Forelimb muscle (tissue), 1 donor: ENCODE measurements at places on chromosomes 1 and 21. TPM values are rescaled to one million over a fixed set of nuclear protein-coding genes. Genes with fewer than 3 reads are reported as not detected.
A peak's percentile ranks its signal among the peaks of the same experiment; 100 is the strongest.

The PLA2G4A gene
- 3.2 TPM for polyA plus RNA-seq

The MYOG gene
- polyA plus RNA-seq, result 442 TPM

The ZNF670 gene
- polyA plus RNA-seq, result 2.4 TPM

The FOXD3 gene
- 6.5 TPM for polyA plus RNA-seq

The SPAG17 gene
- polyA plus RNA-seq, result 3.2 TPM

The FCRL2 gene
- 0.11 TPM for polyA plus RNA-seq

The ADAMTSL4 gene
- polyA plus RNA-seq, result 52.0 TPM

The HTR1D gene
- polyA plus RNA-seq, result not detected

DNA sequence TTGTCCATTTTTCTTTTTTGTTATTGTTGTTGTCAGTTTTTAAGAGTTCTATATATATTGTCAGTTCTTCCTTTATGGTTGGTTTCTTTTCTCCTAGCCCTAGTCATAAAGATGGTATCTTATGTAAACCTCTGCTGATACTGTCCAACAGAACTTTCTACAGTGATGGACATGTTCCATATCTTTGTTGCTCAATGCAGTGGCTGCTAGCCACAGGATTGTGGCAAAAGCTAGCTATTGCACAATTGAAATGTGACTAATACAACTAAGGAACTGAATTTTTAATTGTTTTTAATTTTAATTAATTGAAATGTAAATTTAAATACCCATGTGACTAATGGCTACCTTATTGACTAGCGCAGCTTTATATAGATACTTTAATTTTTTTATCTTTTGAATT lies 411.8 kb upstream of the PTBP2 start:
- no peak for DNase-seq

GRCh38 chr1:150233359-150234308 lies 2.3 kb downstream of the ANP32E start:
- DNase-seq, result no peak

- peak; percentile 25 for DNase-seq
These were observed 58.9 kb upstream of the LAPTM5 start for GRCh38 chr1:30816211-30817076.

DNA sequence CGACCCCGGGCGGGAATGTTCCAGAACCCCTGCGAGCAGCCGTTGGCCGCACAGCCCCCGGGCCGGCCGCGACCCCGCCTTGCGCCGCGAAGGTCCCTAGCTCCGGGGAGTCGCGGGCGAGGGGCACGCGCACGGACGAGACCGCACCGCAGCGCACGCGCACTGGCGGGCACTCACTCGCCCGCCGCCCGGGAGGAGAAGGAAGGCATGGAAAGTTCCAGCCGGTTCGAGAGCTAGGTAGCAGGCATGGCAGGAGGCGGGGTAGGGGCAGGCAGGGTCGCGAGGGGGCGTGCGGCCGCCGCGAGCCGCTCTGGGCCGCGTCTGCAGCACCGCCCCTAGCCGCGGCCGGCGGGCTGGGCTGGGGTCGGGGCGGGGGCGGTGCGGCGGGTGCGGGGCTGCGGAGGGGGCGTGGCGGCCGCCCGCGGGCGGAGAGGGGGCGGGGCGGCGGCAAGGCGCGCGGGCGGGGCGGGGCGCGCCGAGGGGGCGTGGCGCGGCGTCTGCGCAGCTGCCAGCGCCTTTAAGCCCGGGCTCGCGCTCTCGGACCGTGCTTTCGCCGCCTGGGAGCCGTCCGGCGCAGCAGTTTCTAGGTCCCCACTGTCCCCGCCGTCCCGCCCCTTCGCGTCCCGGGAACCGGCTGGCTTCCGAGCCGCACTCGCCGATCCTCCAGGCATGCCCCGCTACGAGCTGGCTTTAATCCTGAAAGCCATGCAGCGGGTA lies at the start of the genes MRPS6 and SLC5A3:
MRPS6 (plus strand) TSS at position 547 of the 717 bp plus-strand sequence; CDS start at position 670, 123 bp downstream.
SLC5A3 (plus strand) TSS at position 547 of the 717 bp plus-strand sequence. CDS start 21,621 bp downstream, outside the sequence.
- DNase-seq, result peak; percentile 44

DNA sequence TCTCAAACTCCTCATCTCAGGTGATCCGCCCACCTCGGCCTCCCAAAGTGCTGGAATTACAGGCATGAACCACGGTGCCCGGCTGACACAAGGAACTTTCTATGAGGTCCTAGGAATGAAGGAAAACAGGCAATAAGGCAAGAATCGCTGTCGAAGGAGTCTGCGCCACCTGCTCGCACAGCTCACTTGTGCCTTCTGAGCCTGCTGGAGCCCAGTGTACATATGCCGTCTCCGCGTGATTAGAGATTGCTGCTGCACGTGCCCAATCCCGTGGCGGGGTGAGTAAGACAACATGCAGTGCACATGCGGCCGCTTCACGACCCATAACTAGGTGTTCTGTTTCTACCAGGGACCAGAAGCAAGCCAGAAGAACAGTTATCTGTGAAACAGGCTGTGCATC lies 24.3 kb downstream of the H3-3A start:
- DNase-seq, result no peak

DNA sequence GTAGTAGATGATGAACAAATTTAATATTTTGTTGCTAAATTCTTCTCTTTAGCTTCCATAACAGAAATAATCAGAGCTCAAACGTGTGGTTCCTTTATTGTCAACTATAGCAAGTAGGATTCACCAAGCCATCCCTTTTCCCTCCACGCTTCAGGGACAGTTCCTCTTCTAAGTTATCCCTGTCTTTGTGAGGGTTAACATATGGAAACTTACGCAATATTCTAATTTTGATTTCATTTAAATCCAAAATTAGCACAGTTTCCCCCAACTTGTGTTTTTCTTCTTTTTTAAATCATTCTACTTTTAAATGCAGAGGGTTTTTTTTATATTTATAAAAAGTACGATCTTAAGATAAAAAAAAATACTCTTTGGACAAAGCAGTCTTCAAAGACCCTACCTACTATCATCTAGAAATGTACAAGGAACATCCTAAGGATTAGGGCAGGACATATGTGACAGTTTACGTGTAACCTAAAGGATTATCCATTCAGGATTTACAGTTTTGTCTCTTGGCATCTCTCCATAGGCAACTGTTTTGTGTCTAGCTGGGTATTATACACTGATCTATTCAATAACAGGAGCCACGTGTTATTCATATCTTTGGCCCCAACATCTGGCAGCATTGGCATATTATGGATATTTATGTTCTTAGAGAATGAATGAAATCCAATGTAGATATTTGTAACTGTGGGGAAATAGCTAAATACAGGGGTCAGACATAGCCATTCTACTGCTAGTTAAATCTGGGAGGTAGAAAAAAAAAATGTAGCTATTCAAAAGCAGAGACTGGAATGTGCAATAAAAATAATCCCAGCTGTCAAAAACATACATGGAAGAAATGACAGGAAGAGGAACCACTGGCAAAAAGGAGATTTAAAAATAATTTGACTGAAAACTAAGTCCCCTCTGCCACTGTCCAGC lies 272.9 kb downstream of the NEGR1 start:
- DNase-seq, result no peak

DNA sequence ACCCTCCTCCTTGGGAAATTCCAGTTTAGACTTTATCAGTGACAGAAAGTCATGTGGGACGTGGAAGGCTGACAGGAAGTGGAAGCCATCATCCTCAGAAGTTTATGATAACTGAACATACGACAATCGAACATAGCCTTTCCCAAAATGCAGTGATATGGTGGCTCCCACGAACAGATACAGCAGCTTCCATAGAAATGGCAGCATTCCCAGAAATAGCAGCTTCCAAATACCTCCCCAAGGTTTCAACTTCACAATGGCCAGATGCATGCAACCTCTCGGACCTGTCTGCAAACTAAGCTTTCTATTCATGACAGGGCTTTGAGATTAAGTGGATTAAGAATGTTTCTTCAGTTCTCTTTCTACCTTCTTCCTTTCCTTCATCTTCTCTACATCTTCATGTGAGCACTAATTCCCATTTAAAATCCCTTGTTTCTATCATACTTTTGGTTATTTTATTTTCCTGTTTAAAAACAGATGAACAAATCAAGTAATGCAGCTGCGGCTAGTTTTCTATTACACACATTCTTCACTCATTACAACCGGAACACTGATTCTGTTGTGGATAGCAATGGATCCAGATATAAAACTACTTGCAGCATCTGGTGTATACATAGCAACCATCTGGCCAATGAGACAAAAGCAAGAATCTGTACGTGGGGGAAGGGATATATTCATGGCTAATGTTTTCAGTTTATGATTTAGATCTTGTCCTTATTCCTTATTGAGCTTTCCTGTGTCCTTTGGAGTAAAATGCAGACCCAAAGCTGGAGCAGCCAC lies 304.8 kb downstream of the BRINP3 start:
- DNase-seq, result peak; percentile 55

- DNase-seq, result no peak
These were observed 38.9 kb upstream of the MRPS6 start for GRCh38 chr21:34034369-34035014.

DNA sequence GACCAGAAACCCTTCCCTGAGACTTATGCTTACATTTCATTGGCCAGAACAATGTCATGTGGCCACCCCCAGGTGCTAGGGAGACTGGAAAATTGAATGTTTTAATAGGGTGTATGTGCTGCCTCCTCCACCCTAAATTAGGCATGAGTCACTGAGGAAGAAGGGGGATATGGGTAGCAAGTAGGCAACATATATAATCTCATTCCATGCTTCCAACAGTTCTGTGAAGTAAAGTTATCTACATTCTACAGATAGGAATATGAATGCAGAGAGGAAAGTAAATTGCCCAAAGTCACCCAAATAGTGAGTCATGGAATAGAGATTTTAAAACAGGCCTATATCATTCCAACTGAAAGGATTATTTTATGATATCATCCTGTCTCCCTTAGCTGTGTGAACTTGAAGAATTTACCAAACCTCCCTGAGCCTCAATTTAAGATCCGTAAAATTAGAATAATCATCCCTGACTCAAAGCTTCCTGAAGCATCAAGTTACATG lies 168.6 kb upstream of the FGGY start:
- DNase-seq, result no peak

DNA sequence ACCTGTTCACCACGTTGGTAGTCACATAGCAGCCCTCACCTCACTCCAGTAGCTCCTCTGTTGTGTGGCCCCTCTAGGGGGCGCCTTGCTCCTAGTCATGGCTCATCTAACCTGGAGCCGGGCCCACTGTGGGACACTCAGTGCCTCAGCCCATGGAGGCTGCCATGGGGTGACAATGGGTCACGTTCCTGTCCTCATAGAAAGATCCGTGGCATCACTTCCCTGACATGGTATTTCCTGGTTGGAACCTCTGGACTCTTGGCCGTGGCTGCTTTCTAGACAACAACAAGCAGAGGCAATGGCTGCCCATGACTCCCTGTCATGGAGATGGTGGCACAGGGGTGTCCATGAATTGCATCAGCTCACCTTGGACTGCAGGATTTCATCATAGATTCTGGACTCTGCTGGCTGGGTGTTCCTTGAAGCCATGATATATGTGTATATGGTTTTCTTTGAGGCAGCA lies 27.5 kb upstream of the SLAMF6 start:
- no peak for DNase-seq

- DNase-seq, result no peak
These were observed 44.5 kb downstream of the TIAM1 start for GRCh38 chr21:31299291-31300147.

- peak; percentile 17 for DNase-seq
These were observed 28.3 kb downstream of the SCP2 start for GRCh38 chr1:52955129-52955970.

- no peak for DNase-seq
These were observed 496.7 kb downstream of the MATN1 start for GRCh38 chr1:30226648-30227047.
